Retinal pigment epithelial cell (primary cell): ENCODE measurements at places on chromosomes 11 and 22.

- DNase-seq = no peak
Observed at GRCh38 chr22:41308544-41308947, 7.2 kb downstream of the ZC3H7B start.

DNA sequence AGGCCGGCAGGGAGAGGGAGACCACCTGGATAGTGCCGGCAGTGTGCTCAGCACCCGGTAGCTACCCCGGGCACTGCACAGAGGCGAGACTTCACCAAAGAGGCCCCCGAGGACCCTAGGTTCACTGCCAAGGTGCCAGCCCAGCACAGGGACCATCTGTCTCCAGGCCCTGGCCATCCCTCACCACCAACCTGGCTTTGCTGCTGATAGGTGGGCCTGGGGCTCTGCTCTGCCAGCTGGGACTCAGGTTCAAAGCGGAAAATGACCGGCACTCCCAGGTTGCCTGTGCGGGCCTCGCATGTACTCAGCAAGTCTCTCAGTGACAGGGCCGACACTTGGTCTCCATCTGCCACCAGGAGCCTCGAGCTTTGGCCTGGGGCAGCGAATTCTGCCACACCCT is 812.2 kb downstream of the BRD1 start:
- no peak for DNase-seq

GRCh38 chr11:68373189-68373814 is 60.9 kb downstream of the LRP5 start:
- no peak for DNase-seq

DNA sequence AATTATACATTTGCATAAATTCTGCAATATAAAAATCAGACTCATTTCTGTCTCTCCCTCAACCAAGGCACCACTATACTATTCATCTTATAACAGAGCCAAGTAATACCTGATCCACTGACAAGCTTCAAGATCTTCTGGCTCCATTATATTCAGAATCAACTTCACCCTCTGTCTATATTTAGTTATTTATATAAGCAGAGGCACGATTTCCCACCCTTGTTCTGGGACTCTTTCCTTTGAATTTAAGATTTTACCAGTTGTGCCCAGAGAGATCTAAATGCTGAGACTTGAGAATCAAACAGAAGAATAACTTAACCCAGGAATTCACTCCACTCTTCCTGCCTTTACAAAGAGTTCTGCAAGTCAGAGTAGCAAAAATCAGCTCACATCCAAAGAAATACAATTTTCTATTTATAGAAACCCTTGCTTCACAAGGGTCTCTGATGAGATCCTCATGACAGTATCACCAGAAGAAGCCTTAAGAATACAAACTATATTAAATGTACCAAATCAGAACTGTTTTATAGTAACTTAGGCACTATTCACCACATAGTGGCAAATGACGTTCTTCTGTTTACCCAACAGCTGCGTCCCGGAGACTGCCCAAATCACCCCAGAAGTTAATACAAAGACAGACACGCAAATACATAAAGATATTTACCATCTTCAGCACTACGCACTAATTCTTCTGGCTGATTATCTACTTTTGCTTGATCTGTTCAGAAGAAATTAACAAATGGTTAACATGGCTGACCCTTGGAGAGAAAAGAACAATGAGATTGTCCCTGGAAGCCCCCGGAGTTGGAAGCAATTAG is 32.3 kb upstream of the CCDC89 start:
- no peak for DNase-seq

- DNase-seq = no peak
Observed at GRCh38 chr22:46058091-46058420, 81.1 kb upstream of the WNT7B start.

DNA sequence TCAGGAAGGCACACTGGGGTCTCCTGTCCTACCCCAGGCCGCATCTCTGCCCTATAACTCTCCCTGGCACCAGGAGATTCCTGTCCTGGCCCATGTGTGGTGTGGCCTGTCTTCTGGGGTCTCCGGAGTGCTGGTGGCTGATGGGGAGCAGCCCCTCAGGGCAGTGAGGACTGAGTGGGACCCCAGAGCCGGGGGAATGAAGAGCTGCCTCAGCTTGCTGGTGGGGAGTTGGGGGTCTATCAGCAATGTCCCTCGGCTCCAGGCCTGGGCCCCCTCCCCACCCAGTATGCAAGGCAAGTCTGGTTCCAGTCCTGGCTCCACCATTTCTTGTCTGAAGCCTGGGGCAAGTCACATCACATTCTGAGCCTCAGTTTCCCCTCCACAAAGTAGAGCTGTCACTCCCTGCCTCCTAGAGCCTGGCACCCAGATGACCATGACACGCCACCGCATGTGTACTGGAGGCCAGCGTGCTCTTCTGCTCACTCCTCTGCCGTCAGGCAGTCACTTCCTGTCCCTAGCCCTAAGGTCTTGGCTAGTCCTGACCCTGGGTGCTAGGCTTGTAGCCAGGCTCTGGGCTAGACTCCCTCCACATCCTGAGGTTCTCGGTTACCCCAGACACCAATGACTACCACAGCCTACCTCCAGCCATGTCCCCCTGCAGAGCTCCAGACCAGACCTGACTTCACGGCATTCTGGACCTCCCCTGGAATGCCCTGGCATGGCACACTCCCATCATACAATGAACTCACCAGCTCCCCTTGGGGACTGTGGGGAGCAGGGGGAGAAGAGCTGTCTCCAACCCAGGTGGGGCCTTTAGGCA is 12.8 kb downstream of the ARAP1 start:
- no peak for DNase-seq

GRCh38 chr11:33539751-33540150 is 160.9 kb downstream of the C11orf91 start:
- no peak for DNase-seq

- no peak for DNase-seq
Observed at GRCh38 chr22:27283240-27283639, 518.3 kb downstream of the MN1 start.

DNA sequence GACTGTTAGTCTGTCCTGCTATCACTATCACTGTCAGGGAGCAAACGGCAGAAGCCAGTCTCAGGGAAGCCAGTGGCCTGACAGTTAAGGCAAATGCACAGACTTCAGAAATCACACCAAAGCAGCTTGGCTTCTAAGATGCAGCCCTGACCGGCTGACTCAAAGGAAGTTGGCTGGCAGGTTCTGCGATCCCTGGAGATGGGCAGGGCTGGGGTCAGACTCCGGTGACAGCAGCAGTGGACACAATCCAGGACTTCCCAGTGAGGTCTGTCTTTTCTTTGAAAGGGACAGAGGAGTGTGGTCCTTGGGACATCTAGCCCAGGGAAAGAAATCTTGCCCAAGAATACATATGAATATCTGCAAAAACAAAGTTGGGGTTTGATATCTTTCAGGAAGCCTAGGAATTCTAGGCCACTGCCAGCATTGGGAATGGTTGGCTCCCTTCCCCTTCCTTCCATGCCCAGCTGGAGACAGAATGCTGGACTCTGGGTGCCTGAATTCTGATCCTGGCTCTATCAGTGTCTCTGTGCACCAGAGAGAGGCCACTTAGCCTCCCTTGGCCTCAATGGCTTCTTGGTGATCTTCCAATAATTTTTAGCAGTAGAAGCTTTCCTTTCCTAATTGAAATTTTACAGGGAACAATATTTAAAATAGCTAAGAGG is 108.9 kb downstream of the KIRREL3 start:
- DNase-seq = no peak

GRCh38 chr22:34015642-34016041 is 95.4 kb upstream of the LARGE1 start:
- DNase-seq = no peak

- DNase-seq = no peak
Observed at GRCh38 chr11:32752001-32752400, 42.5 kb downstream of the CCDC73 start.

GRCh38 chr11:70741085-70741484 is 342.8 kb downstream of the CTTN start:
- DNase-seq = no peak

DNA sequence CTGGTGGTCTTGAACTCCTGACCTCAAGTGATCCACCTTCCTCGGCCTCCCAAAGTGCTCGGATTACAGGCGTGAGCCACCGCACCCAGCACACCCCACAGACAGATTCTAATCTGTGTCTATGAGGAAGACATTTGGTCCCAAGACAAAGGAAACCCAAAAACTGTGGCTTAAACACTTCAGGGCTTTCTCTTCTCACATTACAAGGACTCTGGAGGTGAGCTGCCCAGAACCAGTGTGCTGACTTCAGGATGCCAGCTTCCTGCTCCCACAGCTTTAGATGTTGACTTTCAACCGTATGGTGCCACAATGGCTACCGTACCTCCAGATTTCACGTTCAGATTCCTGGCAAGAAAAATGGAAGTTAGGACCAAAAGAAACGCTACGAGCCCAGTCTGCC is 32.2 kb upstream of the SYT7 start:
- no peak for DNase-seq

DNA sequence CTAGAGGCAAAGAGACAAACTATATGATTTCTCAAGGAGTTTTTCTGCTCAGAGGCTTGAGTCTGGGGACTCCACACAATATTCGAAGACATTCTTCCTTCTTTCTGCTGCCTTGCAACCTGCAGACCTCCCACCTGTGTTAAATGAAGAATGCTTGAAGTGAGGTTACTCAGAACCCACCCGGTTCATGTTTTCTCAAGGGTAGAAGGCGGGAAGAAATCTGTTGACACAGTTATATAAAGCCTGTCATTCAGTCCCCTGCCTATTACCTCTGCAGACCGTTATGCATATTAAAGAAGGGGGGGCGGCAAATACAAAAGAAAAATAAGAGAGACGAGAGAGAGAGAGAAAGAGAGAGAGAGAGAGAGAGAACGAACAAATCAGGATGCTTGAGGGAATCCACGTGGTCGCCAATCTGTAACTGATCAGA is 2.2 kb upstream of the KMT2A start:
- no peak for DNase-seq

- DNase-seq = no peak
Observed at GRCh38 chr11:126167488-126167887, 44.0 kb downstream of the RPUSD4 start.

- DNase-seq = no peak
Observed at GRCh38 chr11:92922731-92923130, 46.7 kb upstream of the MTNR1B start.
